ENCODE measurements at places on chromosomes 5 and 9. TPM values are rescaled to one million over a fixed set of nuclear protein-coding genes. Genes with fewer than 3 reads are reported as not detected.

ABO gene
- 1.8 TPM for total RNA-seq

GRCh38 chr5:82534986-82535385, 256.8 kb upstream of the RPS23 start:
- DNase-seq, result no peak

DNA sequence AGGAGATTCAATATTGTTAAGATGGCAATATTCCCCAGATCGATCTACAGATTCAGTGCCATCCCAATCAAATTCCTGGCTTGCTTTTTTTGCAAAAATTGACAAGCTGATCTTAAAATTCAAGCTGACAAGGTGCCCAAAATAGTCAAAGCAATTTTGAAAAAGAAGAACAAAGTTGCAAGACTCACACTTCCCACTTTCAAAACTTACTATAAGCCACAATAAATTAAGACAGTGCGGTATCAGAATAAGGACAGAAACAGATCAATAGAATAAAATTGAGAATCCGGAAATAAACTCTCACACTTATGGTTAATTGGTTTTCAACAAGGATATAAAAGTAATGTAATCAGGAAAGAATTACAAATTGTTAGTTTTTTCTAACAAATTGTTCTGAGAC, 97.1 kb downstream of the NRG2 start:
- no peak for DNase-seq

DNA sequence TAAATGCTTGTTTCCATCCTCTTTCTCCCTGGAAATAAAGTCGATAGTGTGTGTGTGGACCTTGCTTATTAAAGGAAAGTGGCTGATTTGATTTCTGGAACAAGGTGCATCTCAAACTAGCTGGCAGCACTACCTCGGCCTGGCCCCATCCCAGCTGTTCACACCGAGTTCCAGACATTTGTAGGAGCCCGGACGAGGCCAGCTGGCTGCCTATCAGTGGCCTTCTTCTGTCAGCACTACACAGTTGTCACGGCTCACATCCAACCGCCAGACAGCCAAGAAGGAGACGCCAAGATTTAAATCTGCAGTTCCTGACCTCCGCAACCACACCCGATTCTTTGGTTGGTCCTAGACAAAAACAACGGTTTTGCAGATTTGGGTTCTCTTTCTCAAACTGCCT, 63.6 kb downstream of the PALM2AKAP2 start:
- no peak for DNase-seq

ADAMTS13 gene
- 3.3 TPM for total RNA-seq

DNA sequence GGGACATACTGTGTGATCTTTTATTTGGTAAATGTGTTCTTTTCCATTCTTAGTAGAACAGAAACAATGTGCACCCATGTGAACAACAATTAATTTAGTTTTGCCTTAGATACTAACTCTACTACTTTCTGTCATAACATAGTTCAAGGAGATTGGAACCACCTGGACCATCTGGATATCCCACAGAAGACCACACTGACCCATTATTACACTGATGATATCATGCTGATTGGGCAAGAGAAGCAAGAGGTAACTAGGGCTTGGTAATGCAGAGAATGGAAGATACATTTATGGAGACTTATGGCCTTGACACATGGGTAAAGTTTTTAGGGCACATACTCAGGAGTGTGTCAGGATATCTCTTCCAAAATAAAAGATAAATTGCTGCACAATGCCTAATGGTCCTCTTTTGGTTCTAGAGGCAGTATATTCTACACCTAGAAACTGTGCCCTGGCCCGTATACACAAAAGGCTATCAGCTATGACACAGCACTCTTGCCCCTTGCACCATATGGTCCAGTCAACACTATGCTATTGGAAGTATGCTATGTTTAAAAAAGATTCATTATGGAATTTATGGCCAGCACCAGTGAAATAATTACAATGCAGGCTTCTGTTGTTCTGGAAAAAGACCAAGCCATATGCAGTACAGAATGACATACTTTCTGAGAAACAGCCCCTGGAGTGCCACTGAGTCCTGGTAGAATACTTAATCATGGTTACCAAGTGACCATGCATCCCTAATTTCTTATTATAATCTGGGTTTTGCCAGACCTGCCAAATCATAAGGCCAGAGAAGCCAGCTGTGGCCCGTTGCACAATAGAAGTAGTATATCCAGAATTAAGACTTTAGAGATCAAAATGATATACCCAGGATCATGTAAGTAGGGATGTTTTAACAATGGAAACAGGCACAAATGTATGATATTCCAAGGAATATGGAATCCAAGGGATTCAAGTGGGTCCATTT, 41.6 kb upstream of the MROH2B start:
- DNase-seq, result no peak

SLC45A2 gene
- total RNA-seq, result 0.20 TPM

GADD45G gene
- total RNA-seq, result 7.7 TPM

CENPK gene
- 51.4 TPM for total RNA-seq

DNA sequence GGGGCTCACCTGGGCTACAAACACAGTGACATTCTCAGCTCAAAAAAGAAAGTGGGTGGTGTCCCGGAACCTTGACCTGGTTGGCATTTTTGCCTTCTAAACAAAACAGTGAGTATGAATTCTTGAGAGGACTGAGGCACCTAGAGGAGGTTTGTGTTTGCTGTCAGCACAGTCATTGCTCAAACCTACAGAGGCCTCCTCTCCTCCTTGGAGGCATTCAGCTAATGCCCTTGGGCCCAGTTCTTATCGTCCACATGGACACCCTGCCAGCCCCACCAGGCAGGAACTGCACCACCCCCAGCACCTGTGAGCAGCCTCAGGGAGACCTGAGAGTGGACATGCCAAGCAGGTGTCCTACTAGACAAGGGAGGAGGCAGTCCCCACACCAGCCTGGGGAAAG, 156.7 kb downstream of the SYK start:
- DNase-seq, result no peak

NUTM2G gene
- not detected for total RNA-seq

GRCh38 chr5:113989278-113989912, 372.5 kb upstream of the KCNN2 start:
- DNase-seq, result no peak

ECM2 gene
- not detected for total RNA-seq

- DNase-seq, result no peak
These were observed 24.9 kb downstream of the RICTOR start for GRCh38 chr5:39049315-39049714.

DNA sequence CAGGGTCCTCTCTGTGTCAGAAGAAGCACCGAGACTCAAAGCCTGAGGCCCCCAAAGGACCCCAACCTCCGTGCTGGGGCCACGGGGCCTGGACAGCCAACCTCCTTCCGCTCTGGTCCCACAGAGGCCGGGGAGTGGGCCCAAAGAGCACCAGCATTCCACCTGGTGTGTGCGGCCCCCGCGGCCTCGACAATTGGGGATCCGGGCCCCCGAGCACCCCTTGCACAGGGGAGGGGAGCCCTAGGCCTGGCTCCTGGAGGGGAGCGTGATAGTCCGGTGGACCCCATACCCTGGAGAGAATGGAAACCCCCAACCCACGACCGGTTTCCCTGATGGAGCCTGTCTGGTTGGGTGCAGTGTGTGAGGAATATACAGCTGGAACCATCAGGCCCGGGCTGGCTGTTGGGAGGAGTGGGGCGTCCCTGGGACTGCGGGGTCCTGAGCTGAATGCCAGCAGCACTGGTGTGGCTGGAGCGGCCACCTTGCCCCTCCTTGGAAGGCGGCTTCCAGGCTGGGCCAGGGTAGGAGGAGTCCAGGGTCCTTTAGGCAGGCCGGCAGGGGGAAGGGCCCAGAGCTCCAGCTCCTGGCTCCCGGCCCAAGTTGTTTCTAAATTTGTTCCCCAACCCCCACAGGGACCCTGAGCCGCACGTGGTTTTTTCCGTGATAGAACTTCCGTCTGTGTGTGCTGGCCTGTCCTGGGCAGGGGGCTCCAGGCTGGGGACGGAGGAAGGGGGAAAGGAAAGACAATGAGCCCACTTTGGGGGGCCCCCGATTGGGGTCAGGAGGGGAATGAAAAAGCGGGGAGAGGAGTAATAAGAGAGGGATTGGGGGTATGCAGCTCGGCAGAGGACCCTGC, 825 bp upstream of the TOR4A start:
- DNase-seq, result no peak

TEX48 gene
- not detected for total RNA-seq

GRIA1 gene
- total RNA-seq, result not detected

- DNase-seq, result no peak
These were observed 148.6 kb upstream of the PLPPR1 start for GRCh38 chr9:100879884-100880283.

DNA sequence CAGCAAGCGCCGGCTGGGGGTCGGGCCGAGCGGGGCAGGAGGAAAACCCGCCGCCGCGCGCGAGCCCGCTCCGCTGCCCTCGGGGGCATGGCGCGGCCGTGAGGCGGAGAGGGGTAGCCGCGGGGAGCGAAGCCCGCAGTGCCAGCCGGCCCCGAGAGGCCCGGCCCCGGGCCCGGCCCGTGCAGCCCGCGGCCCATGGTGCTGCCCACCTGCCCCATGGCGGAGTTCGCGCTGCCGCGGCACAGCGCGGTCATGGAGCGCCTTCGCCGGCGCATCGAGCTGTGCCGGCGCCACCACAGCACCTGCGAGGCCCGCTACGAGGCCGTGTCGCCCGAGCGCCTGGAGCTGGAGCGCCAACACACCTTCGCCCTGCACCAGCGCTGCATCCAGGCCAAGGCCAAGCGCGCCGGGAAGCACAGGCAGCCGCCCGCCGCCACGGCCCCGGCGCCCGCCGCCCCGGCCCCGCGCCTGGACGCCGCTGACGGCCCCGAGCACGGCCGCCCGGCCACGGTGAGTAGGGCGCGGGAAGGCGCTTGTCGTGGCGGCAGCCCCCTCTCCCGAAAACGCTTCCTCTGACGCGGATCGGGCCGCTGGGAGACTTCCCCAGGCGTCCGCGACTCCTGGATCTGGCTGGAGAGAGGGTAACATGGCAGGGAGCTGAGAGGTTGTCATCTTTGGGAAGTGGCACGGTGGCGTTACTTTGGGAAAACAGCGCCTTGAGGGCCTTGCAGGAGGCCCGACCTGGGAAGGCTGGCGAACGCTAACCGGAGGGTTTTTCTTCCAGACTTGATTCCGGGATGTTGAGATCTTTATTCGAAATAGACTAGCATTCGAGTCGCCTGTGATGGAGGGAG, 523 bp downstream of the MAML1 start:
- peak; percentile 39 for DNase-seq

GRCh38 chr5:28809811-28810750, 1771.7 kb upstream of the CDH9 start:
- no peak for DNase-seq

GRCh38 chr5:134114886-134115805, 665 bp downstream of the TCF7 start:
- peak; percentile 74 for DNase-seq

GRCh38 chr5:149212198-149212951, 59.3 kb upstream of the AFAP1L1 start:
- DNase-seq, result no peak

DNA sequence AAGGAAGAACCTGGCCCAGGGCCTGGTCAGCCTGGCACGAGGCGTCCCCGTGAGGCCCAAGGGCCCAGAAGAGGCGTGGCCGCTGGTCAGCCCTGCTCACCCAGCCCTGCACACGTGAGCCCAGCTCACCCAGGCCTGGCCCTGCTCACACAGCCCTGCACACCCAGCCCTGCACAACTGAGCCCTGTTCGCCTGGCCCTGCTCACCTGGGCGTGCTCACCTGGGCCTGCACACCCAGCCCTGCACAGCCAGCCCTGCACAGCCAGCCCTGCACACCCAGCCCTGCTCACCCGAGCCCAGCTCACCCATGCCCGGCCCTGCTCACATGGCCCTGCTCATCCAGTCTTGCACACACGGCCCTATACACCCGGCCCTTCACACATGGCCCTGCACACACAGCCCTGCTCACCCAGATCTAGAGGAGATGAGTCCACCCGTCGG, 2.1 kb downstream of the ZDHHC11 start:
- no peak for DNase-seq

- DNase-seq, result no peak
These were observed 135.6 kb downstream of the KCNIP1 start for GRCh38 chr5:170639221-170639925.

DNA sequence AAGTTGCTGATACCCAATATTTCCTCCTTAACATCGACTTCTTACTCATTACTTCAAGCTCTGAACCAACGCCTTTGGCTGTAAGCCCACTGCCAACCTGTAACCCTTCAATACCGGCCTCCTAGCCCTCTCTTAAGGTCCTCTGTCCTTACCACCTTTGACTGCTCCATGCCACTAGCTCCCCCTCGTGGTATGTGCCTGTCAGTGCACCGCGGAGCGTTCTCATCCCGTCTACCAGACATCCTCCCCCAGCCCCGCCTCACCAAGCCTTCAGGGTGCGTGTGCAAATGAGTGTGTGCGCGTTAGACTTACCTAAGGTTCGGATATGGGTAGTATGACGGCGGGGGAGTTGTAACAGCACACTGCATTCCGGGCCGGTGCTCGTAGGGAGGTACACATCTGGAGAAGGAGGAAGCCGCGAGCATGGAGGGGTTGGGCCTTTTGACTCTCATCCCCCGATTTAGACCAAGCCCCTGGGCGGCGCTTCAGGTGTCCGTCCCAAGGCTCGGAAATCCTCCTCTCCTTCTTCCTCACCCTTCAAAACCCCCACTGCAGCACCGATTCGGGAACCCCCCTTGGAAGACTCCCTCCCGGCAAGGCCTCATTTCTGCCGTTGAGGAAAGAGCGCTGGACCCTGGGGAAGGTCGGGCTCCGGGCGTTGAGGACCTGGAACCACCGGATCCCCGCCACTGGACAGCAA, 2.8 kb upstream of the MYORG start:
- peak; percentile 82 for DNase-seq

- no peak for DNase-seq
These were observed 77.1 kb downstream of the MUSK start for GRCh38 chr9:110745676-110746075.

MACIR gene
- 1.0 TPM for total RNA-seq

DNA sequence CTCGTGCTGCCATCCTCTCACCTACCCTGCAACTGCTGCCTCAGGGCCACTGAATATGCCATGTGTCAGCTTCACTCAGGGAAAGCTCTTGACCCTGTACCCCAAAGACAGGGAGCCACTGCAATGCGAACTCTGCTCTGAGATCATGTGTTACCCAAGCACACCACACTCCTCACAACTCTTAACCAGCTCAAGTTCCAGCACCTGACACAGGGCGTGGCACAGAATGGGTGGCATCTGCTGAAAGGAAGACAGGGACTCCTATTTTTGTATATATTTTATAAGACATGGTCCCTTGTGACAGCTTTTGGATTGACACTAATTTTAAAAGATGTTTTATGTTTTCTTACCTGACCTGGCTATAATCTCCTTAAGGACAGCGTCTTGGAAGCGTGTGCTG, 10.7 kb downstream of the PHYKPL start:
- no peak for DNase-seq

FAM200C gene
- total RNA-seq, result 0.47 TPM

ECSCR gene
- total RNA-seq, result not detected

DNA sequence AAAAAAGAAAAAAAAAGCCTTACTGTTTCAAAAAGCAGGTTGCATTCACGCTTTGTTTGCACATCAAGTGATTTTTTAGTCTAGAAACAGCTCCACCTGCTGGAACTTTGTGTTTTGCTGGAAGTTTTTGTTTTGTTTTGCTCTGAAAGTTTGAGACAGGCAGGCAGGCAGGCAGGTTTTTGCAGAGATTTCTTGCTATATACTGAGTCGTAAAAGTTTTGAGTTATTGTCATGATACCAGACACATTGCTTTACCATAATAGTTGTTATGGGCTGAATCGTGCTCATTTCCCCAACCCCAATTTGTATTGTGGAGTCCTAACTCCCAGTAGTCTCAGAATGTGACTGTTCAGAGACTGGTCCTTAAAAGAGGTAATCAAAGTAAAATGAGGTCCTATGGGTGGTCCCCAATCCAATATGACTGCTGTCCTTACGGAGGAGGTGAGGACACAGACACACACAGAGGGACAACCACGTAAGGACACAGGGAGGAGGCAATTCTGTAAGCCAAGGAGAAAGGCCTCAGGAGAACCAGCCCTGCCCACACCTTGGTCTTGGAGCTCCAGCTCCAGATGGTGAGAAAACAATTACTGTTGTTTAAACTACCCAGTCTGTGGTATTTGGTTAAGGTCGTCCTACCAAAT, 20.9 kb downstream of the OR2Y1 start:
- DNase-seq, result peak; percentile 32
